ENCODE measurements at places on chromosomes 16 and 17. TPM values are rescaled to one million over a fixed set of nuclear protein-coding genes. Genes with fewer than 3 reads are reported as not detected.

SPNS2 gene
- under 0.01 TPM for total RNA-seq

ST6GALNAC2 gene
- total RNA-seq: 1.9 TPM

SRCAP gene
- total RNA-seq: 16.8 TPM

RBFOX1 gene
- not detected for total RNA-seq

CTRB1 gene
- total RNA-seq: not detected

TP53TG3D gene
- total RNA-seq: 1.3 TPM

ACSM3 gene
- 0.86 TPM for total RNA-seq

OTOA gene
- total RNA-seq: under 0.01 TPM

UQCRC2 gene
- total RNA-seq: 225 TPM
